ENCODE measurements at places on chromosomes 5 and 9.

GRCh38 chr9:136848393-136849037 is 694 bp upstream of the PHPT1 start:
- no peak for DNase-seq

DNA sequence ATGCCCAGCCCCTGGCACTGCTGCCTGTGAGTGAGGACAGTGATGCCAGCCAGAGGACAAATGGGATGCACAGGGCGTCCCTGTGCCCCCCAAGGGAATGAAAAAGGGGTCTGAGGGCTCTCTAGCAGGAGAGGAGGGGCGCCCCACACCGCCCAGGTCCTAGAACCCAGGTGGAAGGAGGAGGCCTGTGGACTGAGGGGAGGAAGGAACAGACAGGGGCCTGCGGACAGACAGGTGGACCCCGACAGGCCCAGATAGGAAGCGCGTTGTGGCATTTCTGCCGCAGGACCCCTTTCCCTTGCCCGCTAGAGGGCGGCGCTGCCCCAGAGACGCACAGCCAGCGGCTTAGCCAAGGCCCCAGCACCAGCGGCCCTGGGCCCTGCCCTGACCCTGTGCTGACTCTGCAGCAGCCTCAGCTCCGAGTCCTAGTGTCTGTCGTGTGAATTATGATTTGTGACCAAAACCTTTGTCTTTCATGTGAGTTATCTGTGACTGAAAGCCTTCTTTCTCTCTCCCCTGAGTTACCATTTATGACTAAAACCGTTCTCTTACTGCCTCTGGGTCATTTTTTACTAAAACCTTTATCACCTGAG is 30.7 kb downstream of the TRIP13 start:
- peak; percentile 48 for DNase-seq

DNA sequence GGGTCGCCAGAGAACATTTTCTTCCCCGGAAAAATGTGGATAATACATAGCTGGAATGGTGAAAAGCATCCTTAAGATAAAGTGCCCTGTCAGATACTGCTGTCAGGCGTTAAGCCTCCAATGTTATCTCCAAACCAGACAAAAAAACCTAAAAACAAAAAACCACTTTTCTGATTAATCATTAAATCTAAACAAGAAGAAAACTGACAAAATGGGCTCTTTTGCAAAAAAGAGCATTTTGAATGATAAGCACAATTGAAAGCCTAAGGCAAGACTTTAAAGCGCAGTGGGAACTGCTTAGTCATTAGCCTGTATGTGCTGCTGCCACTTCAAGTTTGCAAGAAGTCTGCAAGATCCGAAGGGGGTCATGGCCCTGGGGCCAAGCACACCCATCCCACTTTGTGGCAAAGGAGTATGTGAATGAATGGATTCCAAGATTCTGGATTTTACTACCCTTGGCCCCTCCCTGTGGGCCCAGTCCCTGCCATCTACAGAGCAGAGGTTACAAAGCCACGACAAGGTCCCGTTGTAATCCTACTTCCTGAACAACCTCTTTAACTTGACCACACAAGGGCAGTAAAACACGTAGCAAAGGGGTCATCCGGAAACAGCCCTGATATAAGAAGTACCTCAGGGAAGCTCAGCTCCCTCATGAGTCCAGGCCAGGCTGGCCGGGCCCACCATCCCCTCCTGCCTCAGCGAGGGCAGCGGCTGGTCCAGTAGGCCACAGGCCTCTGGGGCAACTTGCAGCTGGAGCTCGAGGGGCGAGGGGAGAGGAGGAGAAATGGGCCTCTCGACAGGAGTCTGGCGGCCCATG is 29.7 kb downstream of the SHB start:
- DNase-seq = no peak

GRCh38 chr9:129319938-129320481 is 141.9 kb upstream of the IER5L start:
- no peak for DNase-seq

DNA sequence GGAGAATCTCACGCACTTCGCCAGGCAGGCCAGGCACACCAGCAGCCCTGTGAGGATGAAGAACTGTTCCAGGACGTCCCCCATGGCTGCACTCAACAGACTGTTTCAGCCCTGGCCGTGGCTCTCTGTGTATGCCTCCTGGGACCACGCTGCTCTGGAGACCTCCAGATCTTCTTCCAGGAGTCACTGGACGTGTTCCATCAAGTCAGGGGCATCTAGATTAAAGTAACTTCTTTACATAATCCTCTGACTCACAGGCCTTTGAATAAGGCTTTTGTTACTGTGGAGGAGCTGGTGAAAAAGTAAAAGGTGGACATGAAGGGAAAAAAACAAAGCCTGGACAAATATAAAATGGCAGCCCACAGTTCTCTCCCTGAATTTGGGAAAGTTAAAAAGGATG is at the start of gene HSD17B3:
TSS of gene HSD17B3 (minus strand) at position 156 of the 400 bp plus-strand sequence. CDS start at position 84, 72 bp downstream.
- DNase-seq = no peak

- no peak for DNase-seq
Observed at GRCh38 chr5:82448374-82448773, 170.2 kb upstream of the RPS23 start.

DNA sequence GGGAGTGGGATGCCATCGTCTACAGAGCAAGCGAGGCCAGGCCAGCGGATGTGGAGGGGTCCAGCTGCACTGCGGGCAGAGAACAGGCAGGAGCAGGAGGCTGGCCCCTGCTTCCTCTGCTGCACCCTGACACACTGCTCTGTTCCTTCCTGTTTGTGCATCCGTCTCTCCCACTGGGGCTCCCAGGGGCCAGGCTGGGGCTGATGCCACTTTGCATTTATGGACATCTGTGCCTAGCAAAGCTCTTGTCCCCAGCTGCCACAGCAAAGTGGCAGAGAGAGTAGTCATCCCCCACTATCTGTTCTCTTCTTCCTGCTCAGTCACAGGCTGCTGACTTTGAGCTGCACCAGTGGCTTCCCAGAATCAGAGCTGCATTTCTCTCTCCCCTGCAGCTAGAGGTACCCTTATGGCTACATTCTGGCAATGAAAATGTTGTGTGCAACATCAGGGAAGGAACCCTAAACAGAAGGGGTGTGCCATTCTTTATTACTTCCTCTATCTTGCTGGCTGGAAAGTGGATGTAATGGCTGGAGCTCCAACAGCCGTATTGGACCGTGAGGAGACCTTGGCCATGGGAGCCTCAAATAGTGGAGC is 4.2 kb upstream of the NINJ1 start:
- DNase-seq = no peak

DNA sequence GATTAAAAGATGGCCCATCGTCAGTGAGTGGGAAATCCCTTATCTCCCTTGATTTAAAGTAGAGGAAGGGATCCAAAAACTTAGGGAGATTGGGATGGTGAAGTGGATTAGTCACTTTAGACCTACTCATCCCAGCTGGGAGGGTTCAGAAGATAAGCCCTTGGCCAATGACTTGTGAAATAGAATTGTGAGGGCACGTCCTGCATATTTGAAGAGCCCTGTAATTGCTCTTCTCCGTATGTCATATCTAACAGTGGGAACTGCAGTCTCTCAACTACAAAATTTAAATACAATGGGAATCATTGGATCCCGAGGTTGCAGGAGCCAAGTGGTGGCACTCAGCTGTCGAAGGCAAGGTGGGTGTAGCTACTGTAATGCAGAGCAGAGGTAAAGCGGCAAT is 65.4 kb upstream of the C9orf72 start:
- DNase-seq = no peak

GRCh38 chr5:88787856-88788255 is 95.1 kb downstream of the MEF2C start:
- no peak for DNase-seq

GRCh38 chr5:114839360-114839759 is 330.3 kb downstream of the TRIM36 start:
- no peak for DNase-seq

- DNase-seq = no peak
Observed at GRCh38 chr5:139431706-139432105, 7.6 kb downstream of the DNAJC18 start.

GRCh38 chr5:123344816-123345426 is 78.3 kb downstream of the CEP120 start:
- DNase-seq = no peak

GRCh38 chr5:91061946-91062562 is 321.1 kb downstream of the ARRDC3 start:
- DNase-seq = no peak

DNA sequence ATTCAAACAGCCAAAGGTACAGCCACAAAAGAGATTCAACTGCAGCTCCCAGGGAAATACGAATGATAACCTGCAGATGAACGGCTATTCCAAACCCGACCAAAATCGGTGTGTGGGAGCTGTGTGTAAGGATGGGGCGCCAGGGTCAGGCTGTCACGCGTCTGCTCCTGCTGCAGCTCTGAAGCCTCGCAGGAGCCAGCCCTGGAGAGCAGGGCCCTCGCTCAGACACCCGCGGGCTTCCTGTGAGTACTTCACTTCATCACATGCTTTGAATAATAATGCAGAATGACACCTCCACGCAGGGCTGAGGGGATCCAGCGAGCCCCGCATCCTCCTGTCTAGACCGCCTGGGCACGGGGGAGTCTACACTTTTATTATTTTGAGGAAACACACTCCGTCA is 307.5 kb upstream of the IRX2 start:
- no peak for DNase-seq

GRCh38 chr5:43973318-43973717 is 370.3 kb downstream of the NNT start:
- DNase-seq = no peak

DNA sequence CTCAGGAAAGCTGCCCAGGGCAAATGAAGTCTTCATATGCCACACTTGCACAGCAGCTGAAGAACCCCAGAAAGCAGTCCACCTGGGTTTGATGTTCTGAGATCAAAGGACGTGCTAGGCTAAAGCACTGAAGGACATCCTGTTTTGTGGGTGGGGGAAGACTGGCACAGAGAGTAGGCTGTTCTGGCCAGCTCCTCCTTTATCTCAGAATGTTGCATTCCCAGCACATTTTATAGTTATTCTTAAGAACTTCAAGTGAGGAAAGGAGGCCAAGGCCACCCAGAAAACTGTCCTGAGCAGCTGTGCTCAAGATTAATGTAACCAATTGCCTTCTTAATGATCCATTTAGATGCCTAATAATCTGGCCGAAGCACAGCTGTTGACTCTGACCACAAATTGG is 10.9 kb downstream of the SHOC1 start:
- no peak for DNase-seq

GRCh38 chr9:6152788-6153187 is 62.8 kb upstream of the IL33 start:
- no peak for DNase-seq
